Stimulated activated CD4-positive, alpha-beta T cell treated with anti-CD3 and anti-CD28 coated beads, Interleukin-15, amount 100 ng/mL, for 1 hour (primary cell): ENCODE measurements at places on chromosomes 6 and 20.
A peak's percentile ranks its signal among the peaks of the same experiment; 100 is the strongest.

DNA sequence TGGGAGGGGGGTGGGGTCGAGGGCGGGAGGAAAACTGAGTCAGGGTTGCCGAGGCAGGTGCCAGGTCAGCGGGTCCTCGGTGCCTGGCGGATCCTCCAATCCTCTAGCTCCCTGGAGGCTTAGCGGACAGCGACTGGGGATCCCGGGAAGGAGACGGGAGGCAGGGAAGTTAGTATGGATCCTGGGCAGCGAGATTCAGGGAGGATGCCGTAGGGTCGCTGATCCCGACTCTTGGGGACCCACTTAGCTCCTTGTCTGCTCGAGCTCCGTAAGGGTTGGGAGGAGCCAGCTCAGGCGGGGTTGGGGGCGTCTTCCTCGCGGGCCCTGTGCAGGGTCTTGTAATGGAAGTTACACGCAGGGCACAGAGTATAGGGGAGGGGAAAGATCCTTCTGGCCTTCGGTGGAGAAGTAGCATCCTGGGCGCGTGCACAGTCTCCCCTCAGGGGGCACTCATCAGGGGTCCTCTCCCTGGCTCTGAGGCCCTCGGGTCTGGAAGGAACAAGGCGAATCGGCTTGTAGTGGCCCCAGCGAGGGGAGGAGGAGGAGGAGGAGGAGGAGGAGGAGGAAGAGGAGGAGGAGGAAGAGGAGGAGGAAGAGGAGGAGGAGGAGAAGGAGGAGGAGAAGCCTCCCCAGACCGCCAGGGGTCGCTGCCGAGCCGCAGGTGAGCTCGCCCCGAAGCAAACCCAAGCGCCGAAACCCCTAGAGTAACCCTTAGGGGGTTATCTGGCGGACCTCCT, 6.4 kb upstream of the SLC12A5 start:
- DNase-seq, result peak; percentile 48

- no peak for DNase-seq
These were observed 59.8 kb downstream of the CCDC170 start for GRCh38 chr6:151553416-151554165.

DNA sequence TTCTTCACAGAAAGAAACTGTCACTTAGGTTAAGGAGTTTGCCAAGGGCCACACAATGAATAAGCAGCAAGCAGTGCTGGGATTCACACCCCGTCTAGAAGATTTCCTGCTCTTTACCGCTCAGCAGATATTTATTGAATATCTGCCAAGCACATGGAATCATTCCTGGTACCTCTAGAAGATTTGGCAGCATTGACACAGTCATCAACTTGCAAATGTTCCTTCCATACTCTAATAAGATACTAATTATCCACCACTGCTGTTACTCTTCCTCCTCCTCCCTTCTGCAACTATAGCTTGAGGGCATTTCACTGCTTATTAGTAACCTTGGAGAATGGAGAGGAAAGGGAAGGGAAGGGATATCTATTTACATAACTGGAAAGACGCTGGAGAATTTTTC, 13.0 kb downstream of the MOXD1 start:
- no peak for DNase-seq

- no peak for DNase-seq
These were observed 52.1 kb downstream of the AIG1 start for GRCh38 chr6:143112837-143113236.

- no peak for DNase-seq
These were observed 50.8 kb downstream of the CNR1 start for GRCh38 chr6:88115307-88115706.

DNA sequence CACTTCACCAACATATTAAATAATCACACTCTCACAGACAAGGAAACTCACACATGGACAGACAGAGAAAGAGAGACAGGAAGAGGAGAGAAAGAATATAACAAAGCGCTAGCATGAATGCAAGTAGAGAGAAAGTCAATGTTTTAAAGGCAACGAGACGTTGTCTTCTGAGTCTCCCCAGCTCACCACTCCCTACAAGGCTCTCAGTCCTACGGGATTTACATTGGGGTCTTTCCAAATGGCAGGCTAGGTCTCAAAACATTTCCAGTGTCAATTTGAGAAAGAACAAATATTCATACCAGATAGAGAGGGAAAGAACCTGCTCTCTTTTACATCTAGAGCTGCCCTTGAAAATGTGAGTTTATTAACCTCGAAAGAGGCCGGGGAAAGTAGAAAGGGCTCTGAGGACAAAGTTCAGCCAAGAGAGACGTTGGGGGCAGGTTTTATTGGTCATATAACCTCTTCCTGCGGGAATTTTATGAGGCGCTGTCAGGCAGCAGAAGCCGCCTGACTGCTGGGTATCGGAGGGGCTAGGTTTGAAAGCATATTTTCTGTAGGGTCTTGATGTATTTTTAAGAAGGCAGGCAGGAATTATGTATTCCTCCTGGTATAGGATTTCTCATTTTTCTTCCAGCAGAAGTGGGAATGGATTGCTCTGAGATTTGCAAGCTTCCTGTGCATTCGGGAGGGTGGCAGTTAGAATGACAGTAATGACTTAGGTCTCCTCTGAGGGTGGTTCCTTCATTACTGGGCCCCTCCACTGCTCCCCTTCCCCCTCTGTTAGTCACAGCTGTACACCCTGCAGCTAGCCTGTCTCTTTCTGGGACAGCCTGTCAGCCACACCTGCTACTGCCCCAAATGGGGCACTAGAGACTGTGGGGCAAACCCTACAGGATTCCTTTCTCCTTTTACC, 34.4 kb upstream of the KIF16B start:
- no peak for DNase-seq

DNA sequence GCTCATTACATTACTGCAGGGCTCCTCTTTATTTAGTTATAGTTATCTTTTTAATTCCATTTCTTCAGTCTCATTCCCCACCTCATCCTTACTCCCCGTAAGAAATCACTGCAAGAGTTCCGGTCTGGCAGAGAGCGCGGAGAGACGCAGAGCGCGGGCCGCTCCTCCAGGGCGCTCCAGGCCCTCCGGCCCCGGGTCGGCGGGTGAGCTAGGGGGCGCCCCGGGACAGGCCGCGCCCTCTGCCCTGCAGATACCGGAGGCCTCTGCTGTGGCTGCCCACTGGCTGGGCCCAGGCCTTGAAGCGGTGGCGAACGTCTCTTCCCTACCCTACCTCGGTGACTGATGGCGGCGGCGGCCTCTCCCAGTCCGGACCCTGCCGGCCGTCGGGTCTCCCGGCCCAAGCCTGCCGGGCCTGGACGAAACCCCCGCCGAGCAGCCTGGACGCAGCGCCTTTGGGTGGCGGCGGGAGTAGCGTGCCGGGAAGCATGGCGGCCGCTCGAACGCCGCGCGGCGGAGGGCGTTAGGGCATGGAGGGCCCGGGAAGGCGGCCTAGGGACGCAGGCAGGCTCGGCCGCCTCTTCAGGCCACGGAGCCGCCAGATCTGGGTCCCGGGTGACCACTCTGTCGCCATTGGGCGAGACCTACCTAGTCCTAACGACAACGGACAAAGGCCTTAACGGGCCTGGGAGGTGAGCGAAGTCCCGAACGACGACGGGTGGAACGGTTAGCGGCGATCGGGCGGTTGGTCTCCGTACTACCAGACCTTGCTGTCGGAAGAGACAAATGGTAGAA, 16.4 kb upstream of the HMGN4 start:
- DNase-seq, result peak; percentile 50

GRCh38 chr20:62530643-62531032, 54.8 kb upstream of the GATA5 start:
- no peak for DNase-seq

DNA sequence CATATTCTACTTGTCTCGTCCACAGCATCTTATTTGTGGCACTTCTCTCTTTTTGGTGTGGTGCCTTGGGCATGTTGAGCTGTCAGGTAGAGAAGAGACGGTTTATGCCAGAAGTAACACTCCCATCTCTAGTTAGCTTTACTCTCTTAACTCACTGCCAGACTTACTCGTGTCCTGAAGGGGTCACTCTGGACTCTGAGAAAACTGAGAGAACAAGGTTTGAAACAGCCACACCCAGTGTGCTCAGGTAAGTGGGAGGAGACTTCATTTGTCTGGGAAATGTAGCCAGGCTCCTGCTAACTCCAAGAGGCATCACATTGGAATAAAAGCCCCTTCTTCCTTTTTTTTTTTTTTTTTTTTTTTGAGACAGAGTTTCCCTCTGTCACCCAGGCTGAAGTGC, 360.8 kb downstream of the QKI start:
- no peak for DNase-seq

GRCh38 chr6:148090326-148090725, 252.3 kb upstream of the SASH1 start:
- DNase-seq, result no peak

GRCh38 chr20:47682028-47682783, 103.1 kb downstream of the SULF2 start:
- no peak for DNase-seq

DNA sequence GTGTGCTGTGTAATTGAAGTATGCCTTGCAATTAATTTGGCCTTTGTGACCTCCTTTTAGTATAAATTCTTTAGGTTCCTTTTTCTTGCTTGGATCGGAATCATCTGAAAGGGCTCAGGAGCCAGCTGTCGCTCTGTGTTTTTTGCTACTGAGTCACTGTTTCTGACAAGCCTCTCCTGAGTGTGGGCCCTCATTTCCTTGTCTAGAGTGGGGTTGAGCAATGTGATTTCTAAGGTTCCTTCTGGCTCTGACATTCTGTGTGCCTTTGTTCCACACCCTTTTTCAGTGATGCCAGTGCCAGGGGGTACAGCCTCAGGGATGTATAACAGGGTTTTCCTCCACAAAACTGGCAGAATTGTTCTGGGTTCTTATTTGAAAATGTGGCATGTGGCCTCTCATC, 26.5 kb downstream of the DAAM2 start:
- no peak for DNase-seq

- DNase-seq, result no peak
These were observed 284.1 kb downstream of the ZNF217 start for GRCh38 chr20:53309515-53309914.

- DNase-seq, result no peak
These were observed 94.6 kb upstream of the INSM1 start for GRCh38 chr20:20273286-20273685.

DNA sequence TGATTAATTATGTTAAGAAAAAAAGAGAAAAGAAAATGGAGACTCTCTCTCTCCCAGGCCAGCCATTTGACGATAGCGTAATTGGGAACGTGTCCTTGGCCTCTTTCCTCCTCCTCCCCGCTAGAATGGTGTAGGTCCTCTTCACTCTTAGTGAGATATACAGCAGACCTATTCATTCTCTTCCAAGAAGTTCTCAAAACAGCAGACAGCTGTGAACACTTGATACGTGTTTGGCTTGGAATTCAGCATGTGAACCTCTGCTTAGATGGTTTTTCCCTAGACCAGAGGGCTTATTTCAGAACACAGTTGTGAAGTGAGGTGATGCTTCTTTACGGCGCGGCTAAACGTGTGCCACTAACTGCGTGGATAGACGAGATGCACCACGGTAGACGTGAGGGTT, 32.6 kb upstream of the TULP4 start:
- DNase-seq, result no peak

GRCh38 chr20:58711266-58712051, 18.9 kb downstream of the NPEPL1 start:
- no peak for DNase-seq

GRCh38 chr6:36353411-36353915, 16.8 kb upstream of the BNIP5 start:
- DNase-seq, result no peak

GRCh38 chr20:48187851-48188250, 402.6 kb upstream of the SULF2 start:
- DNase-seq, result no peak

GRCh38 chr20:37741055-37741454, 47.2 kb downstream of the CTNNBL1 start:
- no peak for DNase-seq

DNA sequence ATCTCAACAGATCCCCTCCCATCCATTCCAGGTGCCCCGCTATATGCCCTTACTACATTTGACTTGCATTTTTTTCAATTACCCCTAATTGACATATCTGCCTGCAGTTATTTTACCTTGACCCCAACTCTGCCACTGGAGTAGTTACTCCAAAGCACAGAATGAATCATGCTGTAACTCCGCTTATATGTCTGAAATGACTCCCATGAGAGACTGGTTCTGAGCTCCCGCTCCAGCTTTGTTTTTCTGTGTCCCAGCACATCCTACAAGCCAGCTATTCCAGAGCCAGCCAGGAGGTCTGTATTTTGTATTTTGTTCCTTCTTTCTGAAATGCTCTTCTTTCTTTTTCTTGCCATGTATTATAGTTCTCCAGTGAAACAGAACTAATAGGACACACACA, 10.9 kb upstream of the NOX3 start:
- no peak for DNase-seq

GRCh38 chr20:24384865-24385264, 84.6 kb upstream of the SYNDIG1 start:
- no peak for DNase-seq
